ENCODE measurements at places on chromosomes 1 and 21. TPM values are rescaled to one million over a fixed set of nuclear protein-coding genes. Genes with fewer than 3 reads are reported as not detected.

The LENEP gene
- total RNA-seq: 1.9 TPM

The CD5L gene
- not detected for total RNA-seq

- no peak for DNase-seq
Measured at GRCh38 chr1:119840745-119841144, 29.5 kb upstream of the REG4 start.

DNA sequence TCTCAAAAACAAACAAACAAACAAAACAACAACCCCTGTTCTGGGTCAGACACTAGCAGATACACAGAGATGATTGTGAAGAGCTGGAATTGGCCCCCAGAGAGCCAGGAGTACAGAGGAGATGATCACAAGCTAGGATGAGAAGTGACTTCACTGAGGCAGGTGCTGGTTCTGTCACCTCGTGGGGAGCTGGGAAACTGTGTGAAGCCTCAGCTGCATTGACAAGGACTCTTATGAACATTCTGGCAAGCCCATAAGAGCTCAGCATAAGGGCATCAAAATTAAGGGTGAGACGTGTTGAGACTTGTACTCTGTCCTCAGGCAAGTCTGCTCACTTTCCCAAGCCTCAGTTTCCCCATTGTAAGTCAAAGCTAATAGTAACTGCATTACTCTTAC is 14.7 kb upstream of the PTP4A2 start:
- no peak for DNase-seq

DNA sequence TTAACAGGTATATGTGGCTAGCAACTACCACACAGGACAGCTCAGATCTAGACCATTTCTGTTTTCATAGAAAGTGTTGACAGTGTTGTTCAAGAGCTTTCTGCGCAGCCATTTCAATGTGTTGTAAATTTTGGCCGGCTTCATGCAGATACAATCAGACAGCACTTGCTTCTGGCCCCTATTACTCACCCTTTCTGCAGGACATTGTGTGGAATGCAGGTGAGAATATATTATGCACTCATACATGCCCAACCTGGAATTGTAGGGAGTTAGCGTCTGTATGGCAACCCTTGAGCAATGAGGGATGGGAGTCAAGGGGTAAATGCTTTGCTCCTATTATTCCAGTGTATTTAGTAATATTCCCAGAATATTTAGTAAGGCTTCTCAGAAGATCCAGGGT is 180.9 kb upstream of the PLXNA2 start:
- DNase-seq: no peak

The KRTAP13-1 gene
- total RNA-seq: not detected

DNA sequence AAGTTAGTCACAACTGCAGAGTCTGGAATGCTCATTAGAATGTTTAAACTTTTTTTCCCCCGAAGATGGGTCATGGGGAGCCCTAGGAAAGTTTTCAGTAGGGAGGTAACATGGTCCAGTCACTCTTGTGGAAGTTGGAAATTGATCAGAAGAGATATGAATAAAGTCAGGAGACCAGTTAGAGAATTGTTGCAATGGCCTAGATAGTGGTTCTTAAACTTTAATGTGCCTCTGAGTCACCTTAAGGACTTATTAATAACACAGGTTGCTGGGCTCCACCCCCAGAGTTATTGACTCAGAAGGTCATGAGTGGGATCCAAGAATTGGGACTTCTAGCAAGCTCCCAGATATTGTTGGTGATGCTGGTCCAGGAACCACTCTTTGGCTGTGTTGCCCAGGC is 3.2 kb upstream of the TFAP2E start:
- DNase-seq: no peak

GRCh38 chr21:39527664-39528381 is 76.1 kb downstream of the SH3BGR start:
- no peak for DNase-seq

DNA sequence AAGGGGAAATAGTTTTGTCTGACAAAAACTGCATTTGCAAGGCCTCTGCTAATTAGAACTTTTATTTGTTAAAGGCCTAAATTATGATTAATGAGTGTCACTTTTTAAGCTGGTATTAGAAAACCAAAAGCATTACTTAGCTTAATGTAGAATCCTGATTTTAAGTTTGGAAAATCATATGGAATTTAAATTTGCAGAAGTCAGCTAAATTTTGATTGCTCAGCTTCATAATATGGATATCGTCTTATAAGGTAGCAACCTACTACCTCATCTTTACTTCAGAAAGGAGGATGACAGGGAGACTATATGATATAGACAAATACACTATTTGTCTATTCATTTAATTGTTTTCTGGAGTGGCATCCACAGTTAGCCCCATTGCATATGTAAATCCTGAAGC is 114.0 kb downstream of the USP25 start:
- no peak for DNase-seq

DNA sequence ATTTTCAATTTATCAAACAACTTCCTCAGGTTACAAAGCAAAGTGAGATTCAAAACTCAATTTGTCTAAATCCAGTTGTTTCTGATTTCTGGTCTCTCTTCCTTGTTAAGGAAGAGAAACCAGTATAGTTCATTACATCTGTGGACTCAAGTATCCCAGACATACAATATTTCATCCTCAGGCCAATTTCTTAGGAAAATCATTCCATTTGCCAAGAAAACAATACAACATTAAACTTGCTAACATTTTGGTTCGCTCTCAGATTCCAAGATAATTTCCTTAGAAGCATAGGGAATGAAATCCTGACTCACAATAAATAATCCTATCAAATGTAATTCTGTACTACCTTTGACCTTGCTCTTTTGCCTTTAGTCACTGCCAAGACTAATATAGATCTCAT is 11.2 kb upstream of the TTLL7 start:
- no peak for DNase-seq

DNA sequence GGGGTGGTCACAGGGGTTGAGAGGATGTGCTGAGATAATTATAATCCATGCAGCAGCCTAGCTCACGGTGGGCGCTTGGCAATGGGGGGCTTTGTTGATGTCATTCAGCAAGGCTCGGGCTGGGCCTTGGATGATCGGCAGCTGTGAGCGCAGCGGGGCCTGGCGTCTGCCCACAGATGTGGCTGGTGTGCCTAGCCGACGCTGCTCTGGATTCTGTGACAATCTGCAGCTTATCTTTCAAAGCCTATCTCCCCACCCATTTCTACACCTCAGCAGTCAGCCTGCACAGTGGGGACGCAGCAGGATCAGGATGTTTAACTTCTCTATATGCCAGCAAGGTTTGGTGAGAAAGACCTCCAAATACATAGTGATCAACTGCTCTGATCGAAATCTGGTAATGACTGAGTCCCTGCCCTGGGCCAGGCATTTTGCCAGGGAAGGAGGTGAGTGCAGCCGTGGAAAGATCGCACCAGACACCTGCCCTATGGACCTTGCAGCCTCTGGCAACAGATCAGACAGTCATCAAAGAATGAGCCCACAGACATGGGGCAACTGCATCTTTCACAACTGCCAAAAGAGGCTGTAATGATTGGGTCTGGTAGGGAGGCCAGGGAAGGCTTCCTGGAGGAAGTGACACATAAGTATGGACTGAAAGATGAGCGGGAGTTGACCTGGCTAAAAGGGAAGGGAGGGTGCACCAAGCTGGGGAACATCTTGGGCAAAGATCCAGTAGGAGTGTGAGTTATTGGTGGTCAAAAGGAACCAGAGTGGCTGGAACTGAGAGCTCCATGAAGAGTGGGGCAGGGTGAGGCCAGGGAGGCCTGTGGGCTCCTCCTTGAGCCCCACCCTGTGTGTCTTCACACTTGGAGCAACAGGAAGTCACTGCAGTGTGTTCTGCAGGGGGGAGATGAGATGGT is 35.3 kb downstream of the EPHB2 start:
- DNase-seq: no peak

DNA sequence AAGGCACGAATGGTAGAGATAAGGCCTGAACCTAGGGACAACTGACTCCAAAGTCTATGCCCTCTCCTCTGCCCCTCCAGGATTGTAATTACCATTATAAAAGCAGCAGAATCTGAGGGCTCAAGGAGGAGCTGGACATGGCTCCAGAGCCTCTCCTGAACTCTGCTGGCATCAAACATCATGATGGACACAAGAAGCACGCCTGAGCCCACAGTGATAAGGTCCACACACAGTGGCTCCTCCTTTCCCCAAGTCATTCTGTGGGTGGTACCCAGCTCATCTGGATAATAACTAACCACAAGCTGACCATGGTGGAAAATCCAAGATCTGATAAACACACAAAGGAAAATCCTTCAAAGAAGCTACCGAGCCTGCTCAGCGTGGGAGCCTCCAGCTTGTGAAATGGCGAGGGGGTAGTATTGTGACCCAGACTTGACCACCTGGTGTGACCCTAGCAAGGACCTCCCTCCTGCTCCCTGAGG is 85.2 kb downstream of the HIVEP3 start:
- no peak for DNase-seq

DNA sequence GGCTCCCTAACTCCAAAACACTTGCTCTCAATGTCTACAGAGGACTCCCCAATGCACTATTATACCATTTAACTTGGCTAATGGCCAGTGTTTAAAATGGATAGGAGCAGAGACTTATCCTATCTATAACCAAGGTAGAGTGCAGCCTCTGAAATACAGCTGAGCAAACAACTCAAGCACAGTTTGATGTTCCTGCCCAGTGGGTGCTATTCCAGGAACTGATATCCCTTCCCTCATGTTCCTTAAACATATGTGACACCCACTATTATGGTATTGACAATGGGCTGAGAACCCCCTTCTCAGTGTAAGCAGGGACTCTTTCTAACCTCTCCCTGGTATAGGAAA is 51.7 kb downstream of the SH3GLB1 start:
- DNase-seq: no peak

The WNT4 gene
- total RNA-seq: not detected

- no peak for DNase-seq
Measured at GRCh38 chr1:37901191-37901892, 42.0 kb upstream of the MTF1 start.

The IRF6 gene
- 2.0 TPM for total RNA-seq

The CDA gene
- not detected for total RNA-seq

The MTARC1 gene
- not detected for total RNA-seq

GRCh38 chr1:165369255-165369848 is 12.8 kb upstream of the LMX1A start:
- peak; percentile 68 for DNase-seq

GRCh38 chr1:23799255-23799569 is 1.3 kb downstream of the GALE start:
- DNase-seq: no peak

The C1orf105 gene
- not detected for total RNA-seq

The MAB21L3 gene
- total RNA-seq: not detected

The CD1C gene
- not detected for total RNA-seq

The CCDC181 gene
- not detected for total RNA-seq

DNA sequence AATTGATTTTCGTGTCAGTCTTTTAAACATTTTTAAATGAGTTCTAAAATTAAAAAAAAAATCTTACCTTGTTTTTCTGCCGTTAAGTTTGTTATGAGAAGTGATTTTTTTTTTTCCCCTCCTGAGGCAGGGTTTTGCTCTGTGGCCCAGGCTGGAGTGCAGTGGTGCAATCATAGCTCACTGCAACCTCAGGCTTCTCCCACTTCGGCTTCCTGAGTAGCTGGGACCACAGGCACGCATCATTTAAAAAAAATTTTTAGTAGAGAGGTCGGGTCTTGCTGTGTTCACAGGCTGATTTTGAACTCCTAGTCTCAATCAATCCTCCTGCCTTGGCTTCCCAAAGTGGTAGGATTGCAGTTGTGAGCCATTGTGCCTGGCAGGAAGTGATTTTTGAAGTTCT is 41.1 kb downstream of the MTR start:
- DNase-seq: no peak

The CLEC20A gene
- not detected for total RNA-seq

The ADAM30 gene
- not detected for total RNA-seq

The GBP7 gene
- 0.28 TPM for total RNA-seq

DNA sequence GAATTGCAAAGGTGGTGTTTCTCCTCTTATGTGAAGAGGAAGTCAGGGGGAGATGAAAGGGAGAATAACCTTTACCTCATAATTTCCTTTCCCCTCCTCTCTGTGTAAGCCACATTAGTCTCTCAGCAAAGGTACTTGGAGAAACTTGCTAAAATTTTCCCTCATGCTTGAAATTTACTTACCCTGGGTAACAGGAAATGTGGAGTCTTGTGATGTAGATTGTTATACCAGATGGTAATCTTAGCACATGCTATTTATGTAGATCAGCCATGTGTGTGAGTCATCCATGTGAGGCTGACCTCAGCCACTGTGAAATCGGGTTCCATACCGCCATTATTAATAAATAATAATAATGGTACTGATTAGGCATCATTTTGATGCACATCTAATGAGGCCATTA is 128.4 kb downstream of the TGFB2 start:
- DNase-seq: no peak

- DNase-seq: no peak
Measured at GRCh38 chr1:18644973-18645746, 14.5 kb downstream of the PAX7 start.

The MYOC gene
- not detected for total RNA-seq

GRCh38 chr1:14466006-14466405 is 132.5 kb upstream of the KAZN start:
- DNase-seq: no peak

The OR6K2 gene
- total RNA-seq: not detected

DNA sequence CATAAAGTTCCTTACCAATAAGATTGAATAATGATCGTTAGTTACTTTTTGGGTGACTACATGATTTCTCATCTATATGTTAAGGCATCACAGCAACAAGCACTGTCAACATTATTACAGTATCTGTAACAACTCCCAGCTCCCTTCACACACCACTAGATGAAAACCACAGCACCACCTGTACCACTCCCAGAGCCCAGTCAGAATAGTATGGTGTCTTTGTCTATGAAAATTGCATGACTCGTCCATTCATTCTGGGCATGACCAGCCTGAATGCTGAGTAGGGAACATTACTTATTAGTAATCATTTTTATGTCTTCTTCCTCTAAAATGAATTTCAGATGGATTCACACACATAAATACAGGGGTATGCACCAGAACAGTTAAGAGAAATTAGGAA is 7.0 kb downstream of the OLFML2B start:
- no peak for DNase-seq

DNA sequence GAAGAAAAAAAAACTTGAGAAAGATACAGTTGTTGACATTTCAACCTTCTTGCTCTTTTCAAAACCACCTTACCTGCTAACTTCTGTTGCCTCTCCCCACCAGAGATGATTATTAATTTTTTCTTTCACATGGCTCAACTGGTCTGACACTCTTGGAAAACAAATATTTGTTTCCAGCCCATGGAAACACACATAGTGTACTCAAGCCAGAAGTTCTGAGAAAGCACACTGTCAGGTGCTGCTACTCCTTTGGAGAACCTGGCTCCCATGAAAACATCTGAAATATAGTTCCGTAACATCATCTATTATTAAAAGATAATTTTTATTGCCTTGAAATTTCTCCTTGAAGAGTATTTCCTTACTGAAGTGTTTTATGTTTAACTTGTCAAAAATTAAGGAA is 145.0 kb upstream of the C1orf105 start:
- DNase-seq: no peak

- peak; percentile 76 for DNase-seq
Measured at GRCh38 chr1:27097484-27097917, 57.4 kb downstream of the SLC9A1 start.

- peak; percentile 56 for DNase-seq
Measured at GRCh38 chr1:156160743-156161171, 7.4 kb downstream of the SEMA4A start.

- DNase-seq: no peak
Measured at GRCh38 chr1:232878086-232878485, 72.3 kb upstream of the NTPCR start.

GRCh38 chr1:226382030-226382429 is 25.9 kb downstream of the PARP1 start:
- DNase-seq: no peak

The OPTC gene
- not detected for total RNA-seq

The LRRC38 gene
- total RNA-seq: not detected

The PDC gene
- not detected for total RNA-seq
